ENCODE measurements at places on chromosomes 1 and 21.

GRCh38 chr1:28840928-28841544 is 29.1 kb downstream of the OPRD1 start:
- no peak for DNase-seq

DNA sequence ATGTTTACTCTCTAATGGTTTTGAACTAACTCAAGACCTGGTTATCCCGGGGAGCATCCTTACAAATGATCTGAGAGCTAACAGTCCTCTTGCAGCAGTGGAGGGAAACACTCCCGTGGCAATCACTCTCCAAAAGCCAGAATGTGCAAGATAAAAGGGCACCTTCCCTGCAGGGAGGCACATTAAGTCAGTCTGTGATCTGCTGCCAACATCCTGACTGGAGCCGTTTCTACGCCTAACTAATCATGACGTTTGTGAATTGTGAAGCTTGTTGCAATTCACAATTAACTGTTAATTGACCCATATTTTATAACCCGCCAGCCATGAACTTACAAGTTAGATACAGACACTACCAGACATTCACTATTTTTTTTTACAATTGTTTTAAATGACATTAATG is 52.1 kb upstream of the LGALS8 start:
- no peak for DNase-seq

GRCh38 chr1:7508934-7509519 is 262.1 kb upstream of the VAMP3 start:
- no peak for DNase-seq

DNA sequence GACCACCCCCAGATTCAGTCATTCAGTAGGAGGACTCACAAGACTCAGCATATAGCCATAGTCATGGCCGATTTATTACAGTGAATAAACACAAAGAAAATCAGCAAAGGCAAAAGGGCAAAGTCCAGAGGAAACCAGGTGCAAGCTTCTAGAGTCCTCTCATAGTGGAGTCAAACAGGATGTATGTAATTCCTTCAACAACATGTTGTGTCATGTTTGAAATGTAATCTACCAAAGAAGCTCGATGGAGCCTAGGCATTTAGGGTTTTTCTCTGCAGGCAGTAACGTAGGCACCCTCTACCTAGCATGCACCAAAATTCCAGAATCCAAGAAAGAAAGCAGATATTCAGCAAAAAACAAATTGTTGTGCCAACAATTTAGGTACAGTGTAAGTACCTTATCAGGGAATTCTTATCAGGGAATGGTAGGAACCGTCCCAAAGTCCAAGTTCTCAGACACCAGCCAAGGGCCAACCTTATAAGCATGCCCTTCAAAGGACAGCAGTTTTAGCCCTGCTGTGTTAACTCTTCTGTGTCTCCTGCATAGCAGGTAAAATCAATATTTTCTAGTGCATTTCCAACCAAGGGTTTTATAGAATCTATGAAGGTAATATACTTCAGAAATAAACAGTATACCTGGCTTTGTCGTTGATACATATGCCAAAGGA is 16.1 kb upstream of the SLAMF6 start:
- no peak for DNase-seq

DNA sequence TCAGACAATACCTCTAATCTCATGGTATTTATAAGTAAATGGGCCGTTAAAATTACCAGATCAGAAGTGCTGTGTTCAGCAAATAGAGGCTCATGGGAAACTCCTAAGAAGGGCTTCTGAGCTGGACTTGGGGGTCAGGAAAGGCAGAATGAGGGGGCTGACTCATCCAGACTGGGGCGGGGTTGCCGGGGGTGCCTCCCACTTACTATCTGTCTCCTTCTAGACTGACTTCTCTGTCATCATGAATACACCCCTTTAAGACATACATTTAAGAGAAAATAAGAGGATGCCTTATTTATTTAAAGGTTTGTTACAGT is 96.0 kb upstream of the ERRFI1 start:
- DNase-seq: no peak
